ENCODE measurements at places on chromosomes 5 and 9.

DNA sequence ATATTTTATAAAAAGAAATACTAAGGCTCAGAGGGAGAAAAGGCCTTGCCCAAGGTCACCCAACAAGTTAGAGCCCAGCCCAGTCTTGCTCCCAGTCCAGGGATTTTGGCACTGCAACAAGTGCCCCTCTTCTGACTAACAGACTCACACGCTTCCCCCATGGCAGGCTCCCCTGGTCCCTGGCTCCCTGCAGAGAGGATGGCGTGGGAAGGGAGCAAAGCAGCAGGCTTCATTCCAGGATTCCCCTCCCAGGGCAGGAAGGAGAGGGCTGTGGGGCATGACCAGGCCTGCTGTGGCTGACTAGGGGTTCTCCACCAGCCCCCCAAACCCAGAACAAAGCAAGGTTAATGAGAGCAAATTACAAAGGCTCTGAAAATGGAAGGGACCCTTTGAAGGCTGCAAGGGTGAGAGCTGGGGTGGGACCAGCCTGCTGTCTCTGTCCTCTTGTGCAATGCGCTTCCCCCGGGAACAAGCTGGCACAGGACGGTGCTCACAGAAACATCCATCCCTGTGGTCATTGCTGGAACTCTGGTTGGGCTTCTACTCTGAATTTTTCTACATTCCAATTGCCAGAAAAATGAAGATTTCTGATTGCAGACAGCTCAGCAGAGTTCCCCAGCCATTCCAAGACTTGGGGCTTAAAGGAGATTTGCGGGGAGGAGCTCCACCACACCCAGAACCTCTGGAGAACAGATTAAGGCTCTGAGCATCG is 37.1 kb upstream of the FAT2 start:
- no peak for DNase-seq

GRCh38 chr5:138543730-138544104 is 681 bp upstream of the ETF1 start:
- DNase-seq, result no peak

DNA sequence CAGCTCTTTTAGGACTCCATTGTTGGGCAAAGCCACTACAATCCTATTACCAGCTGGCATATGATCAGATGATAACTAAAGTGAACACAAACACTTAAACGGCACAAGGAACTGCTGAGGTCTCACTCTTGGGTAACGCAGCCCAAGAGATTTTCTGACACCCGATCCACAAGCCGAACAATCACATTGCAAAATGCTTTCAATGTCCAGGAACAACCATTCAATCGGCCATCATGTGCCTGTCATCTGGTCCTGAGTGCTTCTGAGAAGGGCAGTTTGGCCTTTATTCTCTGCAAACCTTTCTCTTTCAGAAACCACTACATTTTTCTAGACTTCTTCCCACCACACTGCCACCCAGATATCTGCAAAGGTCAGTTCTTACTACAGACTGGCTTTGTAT is 283.1 kb downstream of the GLIS3 start:
- peak; percentile 38 for DNase-seq

DNA sequence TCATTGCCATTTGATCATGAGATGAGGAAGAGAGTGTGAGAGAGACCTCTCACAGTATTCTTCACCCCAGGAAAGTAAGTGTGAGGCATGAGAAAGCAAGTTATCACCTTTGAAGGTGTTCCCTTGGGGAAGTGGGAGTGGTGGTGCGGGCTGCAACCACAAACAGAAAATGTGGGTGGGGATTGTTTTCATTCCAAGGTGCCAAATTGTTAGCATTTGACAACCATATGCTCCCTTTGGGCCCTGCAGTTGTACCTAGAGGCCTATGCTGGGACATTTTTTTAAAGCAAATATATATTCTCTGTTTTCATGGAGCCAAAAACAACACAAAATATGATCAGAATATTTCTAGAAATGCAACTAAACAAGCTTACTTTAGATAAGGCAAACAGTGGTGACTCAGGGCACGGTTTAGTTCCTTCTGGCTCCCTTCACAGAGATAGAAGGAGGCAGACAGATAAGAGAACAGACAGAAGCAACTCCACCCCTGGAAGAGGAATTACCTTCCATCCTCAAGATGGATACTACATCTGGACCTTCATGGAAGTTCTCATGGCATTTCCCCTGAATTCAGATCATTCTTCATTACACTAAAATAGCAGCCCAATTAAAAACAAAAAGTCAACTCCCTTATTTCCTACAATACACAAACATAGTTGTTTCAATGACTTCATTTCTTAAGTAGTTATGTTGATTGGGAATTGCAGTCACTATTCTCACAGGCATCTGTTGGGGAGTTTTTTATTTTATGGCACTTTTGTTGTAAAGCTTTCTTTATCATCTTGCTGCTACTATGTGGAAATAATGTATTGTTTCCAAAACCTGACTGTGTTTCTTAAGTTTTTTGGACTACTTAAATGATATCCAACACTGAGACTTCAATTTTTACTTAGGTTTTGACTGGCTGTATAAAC is 416.6 kb downstream of the PLK2 start:
- DNase-seq, result no peak

DNA sequence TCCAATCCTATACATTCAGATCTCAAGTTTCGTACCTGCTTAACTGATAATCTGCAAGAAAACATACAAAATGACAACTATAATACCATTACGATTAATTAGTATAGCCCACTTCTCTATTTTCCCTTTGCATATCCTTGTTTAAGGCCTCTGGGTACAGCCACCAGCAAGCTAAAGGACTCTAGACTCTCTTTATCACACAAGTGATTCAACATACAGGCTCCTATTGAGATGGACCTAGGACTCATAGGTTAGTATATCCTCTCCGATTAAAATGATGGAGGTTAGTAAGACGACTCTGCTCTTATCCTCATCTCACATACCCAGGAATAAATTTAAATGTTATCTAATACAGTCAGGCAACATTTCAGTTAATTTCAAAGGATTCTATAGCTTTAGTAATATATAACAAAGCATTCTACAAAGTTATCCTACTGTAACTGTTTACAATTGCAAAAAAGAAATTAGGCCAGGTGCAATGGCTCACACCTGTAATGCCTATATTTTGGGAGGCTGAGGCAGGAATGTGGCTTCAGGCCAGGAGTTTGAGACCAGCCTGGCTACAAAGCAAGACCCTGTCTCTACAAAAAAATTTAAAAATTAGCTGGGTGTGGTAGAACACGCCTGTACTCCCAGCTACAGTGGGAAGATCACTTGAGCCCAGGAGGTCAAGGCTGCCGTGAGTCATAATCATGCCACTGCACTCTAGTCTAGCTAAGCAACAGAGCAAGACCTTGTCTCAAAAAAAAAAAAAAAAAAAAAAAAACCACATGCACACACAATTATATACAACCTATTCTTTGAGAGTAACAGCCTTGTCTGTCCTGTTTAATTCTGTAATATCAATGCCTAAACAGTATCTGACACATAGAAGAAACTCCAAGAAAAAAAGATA is 15.4 kb downstream of the HAUS6 start:
- no peak for DNase-seq

DNA sequence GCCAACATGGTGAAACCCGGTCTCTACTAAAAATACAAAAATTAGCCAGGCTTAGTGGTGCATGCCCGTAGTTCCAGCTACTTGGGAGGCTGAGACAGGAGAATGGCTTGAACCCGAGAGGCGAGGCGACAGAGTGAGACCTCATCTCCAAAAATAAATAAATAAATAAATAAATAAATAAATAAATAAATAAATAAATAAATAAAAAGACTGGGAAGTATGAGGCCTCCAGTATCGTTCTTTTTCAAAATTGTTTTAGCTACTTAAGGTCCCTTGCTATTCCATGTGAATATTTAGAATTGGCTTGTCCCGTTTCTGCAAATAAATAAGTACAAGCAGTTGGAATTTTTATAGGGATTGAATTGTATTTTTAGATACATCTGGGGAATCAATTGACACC is 3.0 kb upstream of the SETX start:
- DNase-seq, result no peak

DNA sequence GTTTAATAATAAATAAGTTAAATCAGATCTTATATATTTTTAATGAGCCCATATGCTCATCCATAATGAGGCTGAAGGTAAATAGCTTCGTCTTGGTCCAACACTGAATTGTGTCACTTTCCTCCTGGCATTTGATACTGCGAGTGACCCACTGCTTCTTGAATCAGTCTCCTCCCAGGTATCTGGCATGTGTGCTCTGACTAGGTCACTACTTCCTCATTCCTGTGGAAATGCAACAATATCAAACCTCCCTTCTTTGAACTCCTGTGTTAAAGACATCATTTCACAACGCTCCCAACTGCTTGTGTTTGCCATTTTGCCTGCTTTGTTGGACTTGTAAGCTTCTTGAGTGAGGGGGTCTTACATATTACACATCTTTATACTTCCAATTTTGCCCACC is 157.7 kb downstream of the SLC24A2 start:
- DNase-seq, result no peak

GRCh38 chr5:66814146-66814991 is 218.2 kb downstream of the MAST4 start:
- DNase-seq, result peak; percentile 59

DNA sequence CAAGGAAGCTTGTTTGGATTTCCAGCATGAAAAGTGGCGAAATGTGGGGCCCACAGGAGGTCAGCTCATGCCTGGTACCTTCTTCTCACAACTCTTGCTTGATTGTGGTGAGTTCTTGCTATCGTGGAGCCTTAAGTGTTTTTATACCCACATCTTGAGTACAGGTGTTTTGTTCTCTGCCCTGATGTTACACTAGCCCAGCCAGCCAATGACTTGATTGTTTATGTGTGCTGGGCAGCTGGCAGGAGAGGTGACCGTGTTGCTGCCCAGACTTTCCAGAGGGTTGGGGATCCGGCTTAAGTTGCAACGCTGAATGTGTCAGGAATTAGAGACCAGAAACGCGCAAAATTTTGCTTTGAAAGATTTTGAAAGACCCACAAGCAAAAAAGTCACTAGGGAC is 24.0 kb upstream of the TPPP start:
- no peak for DNase-seq
